Retina (tissue), 1 donor: ENCODE measurements at places on chromosomes 2 and 18.

- DNase-seq: no peak
Observed at GRCh38 chr2:47269316-47270232, 114.5 kb upstream of the STPG4 start.

DNA sequence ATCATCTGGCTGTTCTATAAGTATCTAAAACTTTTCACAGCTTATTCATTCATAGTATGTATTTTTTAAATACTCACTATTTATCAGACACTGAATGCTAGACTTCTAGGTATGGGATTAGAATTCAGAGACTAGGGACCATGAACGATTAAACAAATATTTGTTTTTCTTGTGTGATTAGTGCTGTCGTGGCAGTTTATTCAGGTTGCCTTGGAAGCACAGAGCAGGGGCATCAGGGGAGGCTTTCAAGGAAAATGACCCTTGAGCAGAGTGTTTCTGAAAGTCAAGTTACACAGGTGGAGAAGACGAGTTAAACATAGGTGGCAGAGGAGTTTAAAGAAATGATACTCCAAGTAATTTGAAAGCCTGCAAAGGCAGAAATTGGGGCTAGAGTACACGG is 5.7 kb downstream of the SPOPL start:
- DNase-seq: no peak

DNA sequence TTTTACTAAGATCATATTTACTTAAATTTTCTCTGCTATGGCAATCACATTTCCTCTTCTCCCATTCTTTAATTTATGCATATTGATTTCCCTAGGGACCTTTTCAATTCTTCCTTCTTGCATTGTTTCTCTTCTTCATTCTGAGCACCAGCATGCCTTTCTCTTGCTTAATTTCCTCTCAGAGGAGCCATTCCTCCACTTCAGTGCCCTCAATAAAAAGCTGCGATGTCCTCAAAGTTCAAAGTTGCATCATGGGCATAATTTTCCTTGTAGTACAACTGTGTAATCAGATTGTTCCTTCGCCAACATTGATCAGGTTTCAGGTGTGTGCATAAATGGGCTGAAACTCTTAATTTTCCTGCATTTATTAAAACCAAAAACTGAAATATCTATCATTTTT is 21.8 kb upstream of the CD226 start:
- no peak for DNase-seq

GRCh38 chr2:232550354-232551249 is at the start of the genes EIF4E2 and TIGD1:
EIF4E2 (plus strand) TSS chr2:232550689; CDS start chr2:232550725, 36 bp downstream.
TIGD1 (minus strand) TSS chr2:232550557; CDS start chr2:232549882, 675 bp downstream.
- DNase-seq: peak; percentile 95

DNA sequence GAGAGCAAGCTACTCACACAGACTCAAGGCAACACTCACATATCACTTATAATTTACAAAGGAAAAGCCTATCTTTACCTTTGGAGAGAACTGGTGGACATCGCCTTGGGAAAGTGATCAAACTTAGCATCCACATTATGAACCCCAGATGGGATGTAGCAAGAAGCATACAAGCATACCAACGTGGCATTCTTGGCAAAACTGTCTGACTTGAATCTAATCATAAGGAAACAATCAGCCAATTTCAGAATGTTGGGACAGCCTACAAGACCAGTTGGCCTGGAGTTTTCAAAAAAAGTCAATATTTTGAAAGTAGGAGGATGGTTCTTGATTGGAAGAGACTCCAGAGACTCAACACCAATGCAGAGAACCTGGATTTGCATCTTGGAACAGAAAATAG is 79.1 kb upstream of the PMAIP1 start:
- no peak for DNase-seq
